ENCODE measurements at places on chromosomes 13 and 19.

GRCh38 chr19:40284251-40284500 lies 969 bp downstream of the AKT2 start:
- DNase-seq = no peak

- no peak for DNase-seq
These were observed 80.5 kb downstream of the COL4A2 start for GRCh38 chr13:110387451-110388107.

- DNase-seq = no peak
These were observed 703 bp downstream of the KLF16 start for GRCh38 chr19:1862424-1863327.

DNA sequence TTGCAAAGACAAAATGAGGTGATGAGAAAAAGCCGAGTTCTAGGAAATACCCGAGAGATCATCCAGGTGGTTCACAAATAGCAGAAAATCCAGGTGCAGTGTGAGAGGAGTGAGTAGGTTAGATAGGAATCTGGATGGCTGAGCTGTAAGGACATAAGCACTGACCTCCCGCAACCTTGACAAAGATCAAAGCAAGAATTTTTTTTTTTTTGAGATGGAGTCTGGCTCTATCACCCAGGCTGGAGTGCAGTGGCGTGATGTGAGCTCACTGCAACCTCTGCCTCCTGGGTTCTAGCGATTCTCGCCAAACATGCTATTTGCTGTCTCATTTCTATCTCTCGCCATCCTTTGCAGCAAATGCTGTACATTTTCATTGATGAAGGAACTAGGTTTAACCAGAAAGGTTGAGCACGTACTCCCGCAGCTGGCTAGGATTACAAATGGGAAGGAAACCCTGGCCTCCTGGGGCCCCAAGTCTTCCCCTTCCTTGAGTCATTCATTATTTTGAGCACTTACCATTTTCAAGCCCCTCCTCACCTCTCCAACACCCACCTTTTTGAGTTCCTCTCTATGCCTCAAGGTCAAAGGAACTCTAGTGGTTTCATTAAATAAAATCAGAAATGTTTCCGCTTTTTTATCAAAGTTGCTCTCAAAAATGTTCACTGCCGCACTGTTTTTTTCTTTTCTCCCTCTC lies 38.8 kb downstream of the NLRP12 start:
- no peak for DNase-seq

- no peak for DNase-seq
These were observed 43.2 kb downstream of the MLLT1 start for GRCh38 chr19:6236310-6237291.

DNA sequence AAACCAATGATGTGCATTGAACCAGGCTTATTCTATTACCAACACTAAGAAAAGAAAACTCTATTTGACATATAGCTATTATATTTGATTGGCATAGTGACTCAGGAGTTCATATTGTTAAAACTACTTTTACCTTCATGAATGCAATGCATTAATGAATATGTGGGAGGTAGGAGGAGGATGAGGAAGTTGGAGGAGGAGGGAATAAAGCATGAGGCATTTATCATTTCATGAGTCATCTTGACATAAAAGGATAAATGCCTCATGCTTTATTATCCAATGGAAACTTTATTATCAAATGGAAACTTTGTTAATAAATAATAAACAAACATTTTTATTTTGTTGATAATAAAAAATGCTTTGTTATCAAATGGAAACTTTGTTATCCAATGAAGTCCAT lies 116.5 kb downstream of the SPRY2 start:
- DNase-seq = no peak

DNA sequence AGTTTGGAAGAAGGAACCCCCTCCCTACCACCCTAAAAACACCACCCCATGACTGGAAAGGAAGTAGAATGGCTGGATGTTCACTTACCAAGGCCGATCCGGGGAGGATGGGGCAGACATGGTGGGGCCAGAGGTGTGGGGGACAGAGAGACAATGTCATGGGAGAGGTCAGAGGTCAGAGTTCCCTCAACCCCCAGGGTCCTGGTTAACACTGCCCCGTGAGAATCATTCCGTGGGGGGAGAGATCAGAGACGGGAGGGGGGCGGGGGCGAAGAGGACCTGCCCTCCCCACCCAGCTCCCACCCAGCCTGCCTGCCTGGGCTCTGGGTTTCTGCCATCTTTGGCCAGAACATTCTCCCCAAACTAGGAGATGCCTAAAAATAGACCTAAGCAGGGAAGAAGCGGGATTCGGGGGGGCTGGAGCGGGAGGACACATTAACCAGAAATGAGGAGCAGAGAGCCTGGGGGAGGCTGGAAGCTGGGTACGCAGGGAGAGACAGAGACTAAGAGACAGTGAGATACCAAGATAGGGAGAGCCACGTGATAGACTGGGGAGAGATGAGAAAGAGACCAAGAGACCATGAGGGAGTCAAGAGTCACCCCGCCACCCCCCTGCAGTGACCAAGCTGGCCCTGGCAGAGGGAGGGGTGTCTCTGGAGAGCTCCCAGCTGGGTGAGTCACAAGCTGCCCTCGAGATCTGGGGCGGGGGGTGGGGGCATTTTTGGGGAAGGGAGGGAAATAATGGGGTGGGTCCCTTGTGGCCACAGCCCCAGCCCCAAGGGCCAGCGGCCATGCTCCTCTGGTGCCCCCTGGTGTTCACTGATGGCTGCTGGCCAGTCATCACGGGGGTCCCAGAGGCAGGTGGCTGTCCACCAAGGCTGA lies 6.1 kb upstream of the KANK2 start:
- peak; percentile 34 for DNase-seq

- DNase-seq = no peak
These were observed 60.7 kb upstream of the GPR183 start for GRCh38 chr13:99367663-99368448.

- no peak for DNase-seq
These were observed 2.0 kb downstream of the TDRD3 start for GRCh38 chr13:60398907-60399589.

DNA sequence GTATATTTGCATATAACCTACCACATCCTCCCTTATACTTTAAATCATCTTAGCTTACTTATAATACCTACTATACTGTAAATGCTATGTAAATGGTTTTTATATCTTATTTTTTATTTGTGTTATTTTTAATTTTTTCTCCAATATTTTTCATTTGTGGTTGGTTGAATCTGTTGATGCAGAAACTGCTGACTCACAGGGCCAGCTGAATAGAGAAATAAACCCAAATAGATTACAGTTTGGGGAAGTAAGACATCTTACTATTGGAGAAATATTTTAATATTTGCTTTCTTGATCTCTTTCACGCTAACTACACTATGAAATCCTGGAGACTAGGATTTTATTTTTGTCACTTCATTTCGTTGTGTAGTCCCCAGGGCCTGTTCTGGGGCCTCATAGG lies 7.1 kb downstream of the SMAD9 start:
- no peak for DNase-seq

- no peak for DNase-seq
These were observed 223.6 kb downstream of the TM9SF2 start for GRCh38 chr13:99724633-99725517.

GRCh38 chr19:35114353-35115176 lies 1.1 kb upstream of the FXYD3 start:
- peak; percentile 52 for DNase-seq

GRCh38 chr19:10780368-10780767 lies 55.6 kb downstream of the TMED1 start:
- no peak for DNase-seq

GRCh38 chr13:73825143-73825542 lies 309.1 kb downstream of the KLF12 start:
- DNase-seq = no peak

- DNase-seq = no peak
These were observed 43.1 kb downstream of the B3GLCT start for GRCh38 chr13:31242916-31243315.

DNA sequence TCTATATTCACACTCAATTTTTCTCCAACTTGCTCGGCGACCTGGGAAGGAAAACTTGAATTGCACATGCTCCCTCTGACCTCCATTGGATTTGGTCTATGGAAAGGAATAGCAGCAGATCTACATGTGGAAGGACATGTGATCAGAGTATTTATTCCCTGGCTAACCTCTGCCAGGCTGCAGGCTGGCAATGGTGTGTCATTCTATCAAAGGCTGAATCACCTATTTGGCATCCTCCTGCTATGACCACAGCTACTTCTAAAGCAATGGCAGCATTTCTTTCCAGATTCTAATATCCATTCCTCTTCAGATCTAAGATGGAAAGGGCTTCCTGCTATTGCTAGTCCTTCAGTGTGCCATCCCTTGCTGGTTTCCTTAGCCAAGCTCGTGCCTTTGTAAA lies 144.3 kb upstream of the FREM2 start:
- DNase-seq = no peak

- DNase-seq = no peak
These were observed 85.3 kb downstream of the GADD45B start for GRCh38 chr19:2561221-2561620.

DNA sequence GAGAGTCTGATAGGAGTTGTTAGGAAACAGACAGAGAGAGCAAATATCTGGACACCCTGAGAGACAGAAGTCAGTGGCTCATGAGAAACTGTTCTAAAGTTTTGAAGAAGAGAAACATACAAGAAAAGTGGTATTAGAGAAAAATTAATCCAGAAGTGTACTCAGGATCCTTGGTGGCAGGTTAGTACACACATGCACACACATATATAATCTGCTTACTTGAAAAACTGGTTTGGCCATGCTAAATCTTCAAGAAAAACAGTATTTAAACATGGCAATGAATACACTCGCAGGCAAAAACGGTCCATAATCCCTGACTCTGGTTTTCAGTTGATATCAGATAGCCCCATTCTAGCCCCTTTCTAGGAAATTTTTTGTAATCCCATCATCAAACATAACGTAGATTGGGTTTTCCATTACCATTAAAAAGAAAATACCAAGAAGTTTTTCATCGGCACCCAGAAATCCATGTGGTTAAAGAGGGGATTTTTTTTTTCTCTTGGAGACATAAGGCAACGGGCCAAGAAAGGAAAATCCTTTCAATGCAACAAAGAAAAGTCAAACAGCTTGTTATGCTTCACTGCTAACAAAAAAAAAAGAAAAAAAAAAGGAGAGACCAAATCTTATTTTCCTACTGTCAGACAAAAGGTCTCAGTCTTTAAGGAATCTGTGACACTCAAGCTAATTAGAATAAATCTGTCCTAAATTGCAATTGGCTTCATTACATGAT lies 178.0 kb upstream of the MIR17HG start:
- no peak for DNase-seq

DNA sequence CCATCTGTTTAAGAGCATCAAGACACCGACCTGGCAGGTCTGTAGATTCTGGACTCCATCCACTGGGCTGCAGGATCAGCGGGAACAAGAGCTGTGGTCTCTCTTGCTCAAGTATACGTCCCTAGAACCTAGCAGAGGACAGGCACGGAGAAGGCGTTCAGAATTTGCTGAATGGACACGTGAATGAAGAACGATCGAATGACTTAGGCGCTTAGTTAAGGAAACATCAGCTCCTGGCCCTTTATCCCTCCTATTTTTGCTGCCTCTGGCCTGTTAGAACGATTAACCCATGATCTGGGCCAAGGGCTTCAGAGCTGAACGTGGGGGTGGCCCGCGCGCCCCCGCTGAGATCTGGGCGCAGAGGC lies 953 bp downstream of the DZIP1 start:
- DNase-seq = no peak

- DNase-seq = no peak
These were observed 3.8 kb downstream of the APC2 start for GRCh38 chr19:1453525-1454364.

GRCh38 chr13:28100150-28101121 lies at the start of gene FLT3:
Gene FLT3, minus strand, starts transcription at chr13:28100576. Its CDS starts 66 bp downstream, at chr13:28100510.
- peak; percentile 16 for DNase-seq

DNA sequence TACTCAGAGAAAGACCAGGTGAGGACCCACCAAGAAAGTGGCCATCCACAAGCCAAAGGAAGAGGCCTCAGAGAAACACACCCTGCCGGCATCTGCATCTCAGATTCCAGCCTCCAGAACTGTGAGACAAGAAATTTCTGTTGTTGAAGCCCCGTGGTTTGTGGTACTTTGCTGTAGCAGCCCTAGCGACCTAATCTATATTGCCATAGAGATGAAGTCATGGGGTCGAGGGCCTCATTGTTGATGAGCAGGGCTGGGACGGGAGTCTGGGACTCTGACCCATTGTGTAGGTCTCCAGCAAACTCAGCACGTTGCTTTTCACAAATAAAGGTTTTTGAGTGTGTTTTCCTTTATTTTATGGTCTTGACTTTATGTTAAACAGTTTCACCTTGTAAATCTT lies 174.9 kb downstream of the TNFSF13B start:
- DNase-seq = no peak

DNA sequence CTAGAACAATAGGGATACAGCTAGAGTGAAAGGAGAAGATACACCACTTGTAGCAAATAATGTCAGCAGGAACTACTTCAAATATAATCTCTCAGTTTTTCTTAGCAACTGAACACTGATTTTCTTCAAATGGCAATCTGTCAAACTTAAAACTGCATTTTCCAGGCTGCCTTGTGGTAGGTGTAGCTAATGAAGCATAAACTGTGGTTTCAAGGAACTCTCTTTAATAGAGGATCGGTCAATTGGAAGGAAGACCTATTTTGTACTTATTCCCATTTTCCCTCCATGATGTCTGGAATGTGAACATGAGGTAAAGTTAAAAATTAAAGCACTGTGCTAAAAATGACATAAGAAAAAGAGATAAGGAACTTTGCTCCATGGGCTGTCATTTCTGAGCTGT lies 1261.9 kb downstream of the PCDH17 start:
- no peak for DNase-seq

DNA sequence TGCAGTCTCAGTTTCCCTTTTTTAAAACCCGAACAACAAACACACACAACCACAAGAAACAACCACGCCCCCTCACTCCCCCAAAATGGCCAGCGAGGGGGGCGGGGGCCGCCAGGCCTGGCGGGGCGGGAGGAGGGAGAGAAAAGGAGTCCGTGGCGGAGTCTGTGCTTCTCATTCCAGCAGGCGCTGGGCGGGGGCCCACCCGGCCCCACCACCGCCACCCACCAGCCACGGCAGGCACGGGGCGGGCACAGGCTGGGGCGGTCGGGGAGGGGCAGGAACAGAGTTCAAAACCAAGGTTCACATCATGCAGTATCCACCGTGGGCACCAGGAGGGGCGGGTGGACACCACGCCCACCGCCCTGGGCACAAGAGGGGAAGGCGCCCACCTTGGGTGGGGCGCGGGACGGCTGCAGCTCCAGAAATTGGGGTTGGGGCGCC lies 12.9 kb downstream of the DPF1 start:
- no peak for DNase-seq

DNA sequence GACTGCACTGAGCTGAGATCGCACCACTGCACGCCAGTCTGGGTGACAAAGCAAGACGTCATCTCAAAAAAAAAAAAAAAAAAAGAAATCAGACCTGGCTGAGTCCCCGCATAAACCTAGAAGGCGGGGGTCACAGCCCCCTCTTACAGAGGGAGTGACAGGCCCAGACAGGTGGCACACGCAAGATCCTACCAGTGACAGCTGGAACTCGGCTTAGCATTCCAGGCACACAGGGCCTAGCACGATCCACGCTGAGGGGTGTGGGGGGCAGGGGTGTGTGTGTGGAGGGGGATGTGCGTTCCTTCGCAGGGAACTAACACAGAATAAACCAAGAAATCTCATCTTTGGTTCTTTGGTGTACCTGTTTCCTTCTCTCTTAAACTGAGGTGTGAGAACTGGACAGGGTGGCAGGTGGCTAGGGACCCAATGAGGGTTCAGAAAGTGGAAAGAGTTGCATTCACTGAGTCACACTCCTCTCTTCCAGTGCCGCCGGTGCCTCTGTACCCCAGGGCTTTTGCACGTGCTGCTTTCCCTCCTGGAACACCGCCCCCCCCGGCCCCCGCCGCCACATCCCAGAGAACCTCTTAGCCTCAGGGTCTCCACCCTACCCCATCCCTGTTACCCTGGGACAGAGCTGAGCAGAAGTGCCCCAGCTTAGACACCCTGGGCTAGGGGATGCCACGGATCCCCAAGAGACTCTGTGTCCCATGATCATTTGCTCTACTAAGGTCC lies 5.0 kb downstream of the SGTA start:
- DNase-seq = no peak
